ENCODE measurements at places on chromosomes 12 and 14. TPM values are rescaled to one million over a fixed set of nuclear protein-coding genes. Genes with fewer than 3 reads are reported as not detected.

DNA sequence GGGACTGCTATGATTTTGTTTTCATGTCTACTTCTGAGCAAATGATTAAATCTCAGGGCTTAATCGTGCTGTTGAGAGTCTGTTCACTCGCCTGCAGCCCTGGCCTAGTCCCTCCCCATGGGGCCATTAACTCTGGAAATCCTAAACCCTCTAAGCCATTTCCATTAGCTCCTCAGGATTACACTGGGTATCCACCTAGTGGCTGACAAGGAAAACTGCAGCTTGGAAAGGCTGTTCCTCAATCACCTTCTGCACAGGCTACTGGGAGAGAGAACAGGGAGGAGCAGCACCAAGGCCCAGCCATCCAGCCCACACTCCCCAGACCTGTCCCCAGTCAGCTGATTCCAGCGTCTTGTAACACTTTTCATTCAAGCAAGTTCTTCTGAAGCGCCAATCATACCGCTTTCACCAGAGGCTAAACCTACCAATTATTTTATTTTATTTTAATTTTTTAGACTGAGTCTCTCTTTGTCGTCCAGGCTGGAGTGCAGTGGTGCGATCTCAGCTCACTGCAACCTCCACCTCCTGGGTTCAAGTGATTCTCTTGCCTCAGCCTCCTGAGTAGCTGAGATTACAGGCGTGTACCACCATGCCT lies 48.7 kb downstream of the NEUROD4 start:
- no peaks in the 10 kb centered on the region for H3K36me3 ChIP-seq
- no peak overlapping the region for H3K27ac ChIP-seq
- no peaks in the 10 kb centered on the region for H3K4me1 ChIP-seq
- DNase-seq, result peak; percentile 80
- H3K4me3 ChIP-seq, result no peak overlapping the region

- H3K27ac ChIP-seq, result no peak overlapping the region
- no peak for DNase-seq
- no peak overlapping the region for H3K4me3 ChIP-seq
- H3K4me1 ChIP-seq, result no peaks in the 10 kb centered on the region
These were observed 928.2 kb downstream of the NRXN3 start for GRCh38 chr14:79098324-79098723.

DNA sequence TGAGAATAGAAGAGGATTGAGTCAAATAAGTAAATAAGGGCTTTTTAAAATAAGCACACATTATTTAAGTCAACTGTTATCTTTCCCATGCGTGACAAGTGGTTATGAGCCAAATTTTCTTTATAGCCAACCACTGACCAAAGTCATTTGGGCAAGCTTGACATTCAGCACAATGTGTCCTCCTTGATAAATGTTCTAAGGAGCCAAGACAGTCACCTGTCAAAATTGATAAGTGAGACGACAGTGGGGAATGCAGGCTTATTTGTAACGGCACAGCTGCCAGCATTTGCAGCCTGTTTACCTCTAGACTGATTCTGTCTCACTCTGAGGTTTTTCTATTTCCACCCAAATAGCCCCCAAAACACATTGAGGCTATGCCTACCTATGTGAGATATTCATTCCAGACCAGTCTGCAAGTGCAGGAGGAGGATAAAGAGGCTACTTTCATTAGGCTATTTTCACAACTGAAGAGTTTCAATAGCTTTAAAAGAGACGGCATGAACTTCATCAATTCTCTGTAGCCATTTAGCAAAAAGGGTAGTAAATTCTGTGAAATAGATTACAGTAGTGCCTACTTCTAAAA lies 339.5 kb downstream of the PDZRN4 start:
- no peak for DNase-seq
- H3K36me3 ChIP-seq, result no peaks in the 10 kb centered on the region
- H3K27ac ChIP-seq, result no peak overlapping the region

GRCh38 chr14:74038020-74038859 lies 19.1 kb downstream of the BBOF1 start:
- DNase-seq, result peak; percentile 63
- H3K4me3 ChIP-seq, result no peak overlapping the region
- H3K27me3 ChIP-seq, result no peaks in the 10 kb centered on the region
- H3K27ac ChIP-seq, result no peak overlapping the region
- no peaks in the 10 kb centered on the region for H3K4me1 ChIP-seq
- H3K36me3 ChIP-seq, result peaks cover 3% of the 10 kb centered on the region

GRCh38 chr12:80702889-80703805 lies 4.3 kb upstream of the MYF6 start:
- peak overlapping the region; percentile 89 for H3K27ac ChIP-seq
- H3K4me1 ChIP-seq, result peaks cover 14% of the 10 kb centered on the region
- peaks cover 6% of the 10 kb centered on the region for H3K27me3 ChIP-seq
- peak; percentile 67 for DNase-seq
- H3K4me3 ChIP-seq, result peak overlapping the region; percentile 13

GRCh38 chr12:51771008-51771407 lies 77.5 kb downstream of the FIGNL2 start:
- H3K27ac ChIP-seq, result no peak overlapping the region
- no peaks in the 10 kb centered on the region for H3K27me3 ChIP-seq
- no peak for DNase-seq
- no peak overlapping the region for H3K4me3 ChIP-seq

GRCh38 chr12:612293-612692 lies 51.0 kb downstream of the NINJ2 start:
- H3K4me3 ChIP-seq, result no peak overlapping the region
- H3K27ac ChIP-seq, result no peak overlapping the region
- DNase-seq, result no peak
- H3K36me3 ChIP-seq, result no peaks in the 10 kb centered on the region

DNA sequence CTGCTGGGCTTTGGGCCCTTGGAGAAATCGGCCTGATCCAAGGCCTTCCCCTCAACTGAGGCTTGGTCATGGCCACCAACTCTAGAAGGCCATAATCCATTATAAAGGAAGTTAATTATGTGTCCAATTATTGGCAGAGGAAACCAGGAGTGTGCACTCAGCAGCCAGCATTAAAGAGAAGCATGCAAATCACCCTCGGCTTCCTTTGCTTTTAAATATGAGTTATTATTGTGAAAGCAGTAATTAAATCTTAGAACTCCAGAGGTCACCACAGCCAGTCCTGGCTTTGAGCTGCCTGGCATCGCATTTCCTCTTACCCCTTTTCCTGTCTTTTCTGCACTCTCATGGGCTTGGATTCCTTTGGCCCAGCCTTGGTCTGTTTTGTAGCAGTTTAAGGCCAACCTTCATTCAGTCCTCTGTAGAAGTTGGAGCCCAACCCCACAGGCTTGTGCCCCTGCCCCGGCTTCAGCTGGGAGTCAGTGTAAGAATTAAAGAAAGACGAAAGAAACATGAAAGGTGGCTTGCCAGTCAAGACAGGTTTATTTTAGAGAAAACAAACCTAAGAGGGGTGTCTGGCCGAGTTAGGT lies 14.7 kb upstream of the KRT86 start:
- H3K27ac ChIP-seq, result no peak overlapping the region
- H3K4me3 ChIP-seq, result no peak overlapping the region
- peaks cover 27% of the 10 kb centered on the region for H3K4me1 ChIP-seq
- peaks cover 73% of the 10 kb centered on the region for H3K27me3 ChIP-seq
- no peak for DNase-seq
- H3K36me3 ChIP-seq, result no peaks in the 10 kb centered on the region

SUPT16H gene
- 81.9 TPM for polyA plus RNA-seq

TMEM233 gene
- polyA plus RNA-seq, result 2.4 TPM

KCNK10 gene
- 0.05 TPM for polyA plus RNA-seq

CNTN1 gene
- polyA plus RNA-seq, result 21.7 TPM

Measured in muscle of leg (tissue), 16 donors.